Fibroblast of skin of left biceps (primary cell): ENCODE measurements at places on chromosomes 7 and 10.

DNA sequence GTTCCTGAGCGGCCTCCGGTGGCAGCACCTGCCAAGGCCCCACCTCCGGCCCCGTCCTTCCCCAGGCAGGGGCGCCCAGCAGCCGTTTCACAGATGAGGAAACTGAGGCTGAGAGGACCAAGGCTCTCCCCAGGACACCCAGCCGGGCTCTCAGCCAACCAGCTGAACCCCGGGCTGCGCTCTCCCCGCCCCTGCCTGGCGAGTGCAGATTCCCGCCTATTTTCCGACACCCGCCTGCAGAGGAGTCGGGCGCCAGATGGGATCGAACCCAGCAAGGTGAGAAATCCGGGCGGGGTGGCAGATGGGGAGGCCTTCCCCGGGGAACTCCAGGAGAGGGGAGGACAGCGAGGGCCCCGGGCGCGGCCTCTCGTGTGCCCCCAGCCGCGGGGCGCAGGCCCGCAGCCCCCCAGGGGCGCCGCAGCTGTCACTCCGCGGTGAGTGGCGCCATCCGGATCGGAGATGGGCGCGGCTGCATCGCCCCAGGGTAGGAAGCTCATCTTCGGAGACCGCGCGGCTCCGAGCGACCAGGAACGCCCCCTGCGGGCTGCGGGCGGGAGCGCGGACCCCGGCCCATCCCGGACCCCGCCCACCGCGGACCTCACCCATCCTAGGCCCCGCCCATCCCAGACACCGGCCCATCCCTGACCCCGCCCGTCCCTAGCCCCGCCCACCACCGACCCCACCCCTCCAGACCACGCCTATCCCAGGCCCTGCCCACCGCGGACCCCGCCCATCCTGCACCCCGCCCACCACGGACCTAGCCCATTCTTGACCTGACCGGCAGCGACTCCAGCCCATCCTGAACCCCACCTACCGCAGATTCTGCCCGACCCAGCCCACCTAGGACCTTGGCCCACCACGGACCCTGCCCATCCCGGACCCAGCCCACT is 90.3 kb downstream of the MICALL2 start:
- no peak for DNase-seq

DNA sequence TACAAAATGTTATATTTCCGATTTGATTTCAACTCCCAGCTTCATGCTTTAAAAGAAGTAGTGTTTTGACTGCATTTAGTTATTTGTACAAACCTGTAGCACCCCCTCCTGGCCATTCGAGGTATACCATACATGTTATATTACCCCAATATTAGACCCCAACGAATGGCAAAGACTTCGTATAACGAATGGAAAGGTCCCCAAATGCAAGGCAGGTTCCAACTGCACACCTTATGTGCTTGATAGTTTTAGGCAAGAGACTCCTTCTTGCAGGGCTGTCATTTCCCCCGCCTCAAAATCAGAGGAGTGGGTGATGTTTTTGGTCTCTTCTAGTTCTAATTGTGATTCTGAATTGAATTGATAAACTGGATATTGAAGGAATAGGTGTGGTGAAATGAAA is 101.1 kb upstream of the TARP start:
- no peak for DNase-seq

- DNase-seq, result no peak
Observed at GRCh38 chr10:110051487-110051886, 43.7 kb downstream of the ADD3 start.

DNA sequence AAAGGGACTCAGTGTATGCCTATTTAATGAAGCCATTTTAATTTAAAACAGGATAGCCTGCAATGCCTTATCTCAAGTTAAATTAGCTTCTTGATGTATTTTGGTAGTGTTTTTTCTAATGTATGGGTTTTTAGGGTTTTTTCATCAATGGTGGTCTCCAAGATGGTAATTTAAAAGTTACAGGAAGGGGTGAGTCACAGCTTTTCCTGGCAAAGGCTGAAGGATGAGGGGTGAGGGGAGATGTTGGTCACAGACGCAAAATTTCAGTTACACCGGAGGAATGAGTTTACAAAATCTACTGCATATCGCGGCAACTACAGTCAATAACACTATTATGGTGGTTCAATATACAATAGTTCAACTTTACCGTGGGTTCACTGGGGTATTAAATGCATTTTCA is 31.6 kb downstream of the CCDC3 start:
- DNase-seq, result no peak

- no peak for DNase-seq
Observed at GRCh38 chr7:12625836-12626235, 55.3 kb downstream of the SCIN start.

DNA sequence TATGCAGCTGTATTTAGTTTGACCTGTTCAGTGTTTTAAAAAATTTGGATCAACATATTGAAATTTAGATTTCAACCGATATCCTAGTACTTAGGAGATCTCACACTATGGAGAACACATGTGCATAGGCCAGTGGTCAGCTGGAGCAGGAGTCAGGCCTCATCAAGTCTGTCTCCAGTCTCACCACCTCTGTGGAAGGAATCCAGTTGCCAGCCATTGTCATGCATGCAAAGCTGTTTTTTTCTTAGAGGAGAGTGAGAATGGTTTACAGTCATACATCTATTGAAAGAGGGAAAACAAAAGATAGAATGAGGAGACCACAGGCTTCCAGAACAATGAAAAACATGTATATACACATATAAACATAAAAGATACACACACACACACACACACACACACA is 7.6 kb upstream of the CLEC5A start:
- DNase-seq, result no peak

DNA sequence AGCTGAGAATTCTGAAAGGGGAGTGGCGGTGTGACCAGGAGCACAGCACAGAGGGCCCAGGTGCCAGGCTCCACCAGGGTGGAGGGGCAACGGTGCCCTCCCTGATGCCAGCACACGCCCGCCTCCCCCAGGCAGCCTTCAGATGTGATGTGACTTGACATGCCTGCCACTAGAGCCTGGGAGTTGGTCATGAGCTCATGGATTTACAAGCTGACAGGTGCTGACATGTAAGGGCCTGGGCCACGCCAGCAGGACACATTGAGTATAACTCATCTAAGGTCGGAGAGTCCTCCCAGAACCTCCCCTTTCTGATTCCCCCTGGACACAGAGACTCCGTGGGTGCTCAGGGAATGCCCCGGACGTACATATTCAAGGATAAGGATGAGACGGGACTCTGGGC is 74.2 kb downstream of the LSM5 start:
- DNase-seq, result no peak

DNA sequence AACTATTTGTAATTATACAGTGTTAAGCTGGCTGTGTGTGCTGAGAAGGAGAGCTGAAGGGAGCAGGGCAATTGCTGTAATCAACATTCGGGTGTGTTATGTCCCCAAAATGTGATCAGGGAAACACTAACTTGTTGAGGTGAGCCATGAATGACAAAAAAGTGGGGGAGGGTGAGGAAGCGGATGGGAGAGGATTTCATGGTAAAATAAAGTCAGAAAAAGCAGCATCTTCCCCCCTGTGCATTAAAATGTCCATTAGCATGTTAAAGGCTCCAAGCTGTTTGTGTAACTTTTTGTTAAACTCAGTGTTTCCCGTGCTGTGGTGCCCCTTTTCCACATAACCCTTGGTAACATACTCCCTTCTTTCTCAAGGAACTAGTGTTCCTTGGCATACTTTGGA is 84.9 kb downstream of the ARID5B start:
- DNase-seq, result no peak

GRCh38 chr10:128160297-128160711 is 34.1 kb upstream of the MKI67 start:
- DNase-seq, result no peak

DNA sequence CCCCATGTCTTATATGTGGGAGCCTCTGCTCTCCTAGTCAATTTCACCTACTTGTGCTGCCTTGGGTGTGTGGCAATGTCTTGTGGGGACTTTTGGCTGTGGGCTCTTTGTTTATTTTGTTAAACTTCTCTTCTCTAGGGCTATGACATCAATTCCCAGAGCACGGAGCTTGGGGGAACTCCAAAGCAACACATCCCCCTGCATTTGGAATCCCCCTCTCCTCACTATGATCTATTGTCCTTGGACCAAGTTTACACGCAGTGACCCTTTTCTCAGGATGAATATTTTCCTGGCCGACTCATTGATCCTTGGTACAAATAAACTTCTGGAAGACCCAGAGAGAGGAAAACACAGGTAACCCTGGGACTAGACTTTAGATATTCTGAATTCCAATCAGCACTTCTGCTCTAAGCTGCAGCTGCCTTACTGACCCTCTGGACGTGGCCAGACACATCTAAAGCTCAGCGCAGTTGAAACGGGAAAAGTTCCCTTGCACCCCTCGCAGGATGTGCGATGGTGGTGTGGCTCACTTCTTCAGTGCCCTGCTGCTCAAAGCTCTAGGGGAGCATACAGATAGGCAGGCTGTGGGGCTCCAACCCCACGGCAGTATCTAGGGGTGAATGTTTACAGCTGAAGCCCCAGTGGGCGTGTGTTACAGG is 110.8 kb downstream of the TMEM178B start:
- no peak for DNase-seq

DNA sequence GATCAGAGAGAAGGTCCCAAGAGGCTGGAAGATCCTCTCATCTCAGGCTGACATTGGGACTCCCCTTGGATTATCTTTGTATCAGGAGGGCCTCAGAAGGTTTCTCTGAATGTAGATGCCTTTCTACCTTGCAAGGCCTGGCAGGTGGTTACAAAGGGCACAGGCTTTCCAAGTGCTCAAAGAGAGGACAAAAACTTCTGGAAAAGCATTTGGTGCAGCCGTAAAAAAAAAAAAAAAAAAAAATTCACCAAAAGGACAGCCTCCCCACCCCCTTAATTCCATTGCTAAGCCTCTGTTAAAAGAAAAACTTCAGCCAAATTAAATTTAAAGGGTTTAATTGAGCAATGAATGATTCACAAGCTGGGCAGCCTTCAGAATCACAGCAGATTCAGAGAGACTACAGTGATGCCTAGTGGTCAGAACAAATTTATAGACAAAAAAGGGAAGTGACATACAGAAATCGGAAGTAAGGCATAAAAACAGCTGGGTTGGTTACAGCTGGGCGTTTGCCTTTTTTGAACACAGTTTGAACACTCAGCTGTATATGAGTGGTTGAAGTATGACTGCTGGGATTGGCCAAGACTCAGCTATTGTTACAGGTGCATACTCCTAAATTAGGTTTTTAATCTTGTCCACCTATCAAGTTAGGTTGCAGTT is 42.5 kb upstream of the LRGUK start:
- no peak for DNase-seq

GRCh38 chr10:83954193-83954799 is 185.0 kb upstream of the GHITM start:
- DNase-seq, result no peak

GRCh38 chr10:77906951-77907421 is 19.6 kb downstream of the DLG5 start:
- DNase-seq, result no peak

DNA sequence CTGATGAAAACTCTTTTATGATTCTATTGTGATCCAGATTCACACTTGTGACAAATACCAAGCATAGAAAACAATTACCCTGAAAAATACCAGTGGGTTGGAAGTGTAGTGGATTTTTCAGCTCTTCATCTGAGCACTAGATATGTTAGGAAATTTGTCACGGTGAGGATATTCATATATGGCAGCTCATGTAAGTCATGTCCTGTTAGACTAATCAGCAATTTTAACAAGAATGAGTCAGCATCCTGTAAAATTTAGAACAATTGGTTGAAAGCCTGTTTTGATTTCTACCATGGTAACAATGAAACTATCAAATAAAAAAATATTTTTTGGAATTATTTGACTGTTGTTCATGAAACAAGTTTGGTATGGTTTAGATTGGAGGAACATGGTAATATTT is 334.3 kb downstream of the CACNA2D1 start:
- no peak for DNase-seq

GRCh38 chr7:26156451-26157420 is 4.7 kb downstream of the NFE2L3 start:
- peak; percentile 70 for DNase-seq

DNA sequence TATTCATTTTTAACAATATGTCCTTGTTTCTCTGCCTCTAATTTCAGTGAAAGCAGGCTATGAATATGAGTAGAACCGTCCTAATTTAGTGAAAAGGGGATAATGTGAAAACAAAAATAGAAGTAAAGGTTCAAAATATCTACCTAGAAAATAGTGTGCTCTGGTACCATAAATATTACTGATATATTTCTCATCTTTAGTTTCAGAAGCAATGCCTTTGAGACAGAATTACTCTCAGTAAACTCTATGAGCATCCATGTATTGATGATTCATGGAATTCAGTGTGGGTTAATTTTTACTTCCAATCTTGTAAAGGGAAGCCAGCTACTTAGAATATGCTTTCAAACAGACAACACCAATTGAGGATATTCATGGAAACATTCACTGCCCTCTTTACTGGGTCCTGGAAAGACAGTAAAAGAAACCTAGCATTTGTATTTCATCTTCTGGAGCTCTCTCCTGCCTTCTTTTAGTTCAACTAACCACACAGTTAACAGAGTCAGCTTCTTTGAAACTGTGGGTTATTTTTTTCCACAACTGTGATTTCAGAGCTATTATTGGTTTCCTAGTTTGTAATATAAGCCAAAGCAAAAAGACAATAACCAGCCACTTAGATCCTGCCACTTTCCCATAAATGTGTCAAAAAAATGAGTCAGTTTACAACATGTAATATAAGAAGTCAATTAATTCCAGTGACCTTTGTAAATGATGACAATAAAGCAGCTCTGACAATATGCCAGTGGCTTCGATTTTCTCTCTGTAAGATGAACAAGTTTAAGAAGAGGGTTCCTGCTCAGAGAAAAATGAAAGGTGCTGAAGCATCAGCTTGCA is 1.7 kb downstream of the LRRN3 start:
- DNase-seq, result no peak

DNA sequence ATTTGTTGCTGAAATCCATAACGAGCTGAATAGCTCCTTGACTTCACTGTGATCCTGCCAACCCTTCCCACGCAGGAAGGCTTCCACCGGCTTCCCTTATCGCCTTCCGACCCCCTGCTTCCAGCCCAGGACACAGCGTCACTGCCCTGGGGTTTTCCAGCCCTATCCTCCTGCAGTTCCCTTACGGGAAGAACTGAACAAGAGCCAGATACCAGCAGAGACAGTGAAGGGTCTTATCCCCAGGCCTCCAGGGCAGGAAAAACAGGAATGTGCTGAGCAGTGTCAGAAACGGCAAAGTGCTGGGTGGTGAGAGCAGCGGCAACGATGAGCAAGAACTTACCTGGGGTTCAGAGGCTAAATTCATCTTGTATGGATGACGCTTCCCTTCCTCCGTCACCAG is 22.4 kb downstream of the PDLIM1 start:
- no peak for DNase-seq

DNA sequence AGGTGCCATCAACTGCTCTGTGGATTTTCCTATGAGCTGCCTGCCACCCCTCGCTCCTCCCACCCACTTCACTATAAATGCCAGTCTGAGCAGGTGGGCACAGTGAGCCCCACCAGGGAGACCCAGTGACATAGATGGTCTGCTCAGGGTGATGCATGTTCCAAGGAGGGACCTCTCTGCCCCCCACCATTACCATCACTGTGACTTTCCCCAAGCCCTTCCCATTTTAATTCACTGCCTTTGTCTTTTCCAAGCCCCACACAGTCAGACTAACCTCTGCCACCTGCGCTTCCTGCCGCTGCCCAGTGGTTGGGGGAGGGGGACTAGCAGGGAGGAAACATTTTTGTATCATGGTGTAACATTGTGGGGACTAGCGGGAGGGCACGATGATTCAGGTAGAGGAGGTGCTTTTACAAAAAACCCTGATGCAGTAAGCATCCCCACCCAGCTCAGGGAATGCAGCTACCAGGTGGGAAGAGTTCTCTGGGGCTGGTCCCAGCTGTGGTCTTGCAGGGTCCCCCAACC is 24.6 kb downstream of the PRSS2 start:
- no peak for DNase-seq
